ENCODE measurements at places on chromosomes 5 and 9.
A peak's percentile ranks its signal among the peaks of the same experiment; 100 is the strongest.

GRCh38 chr5:152125661-152126205, 201.1 kb upstream of the GLRA1 start:
- no peak for DNase-seq

- no peak for DNase-seq
These were observed 72.7 kb downstream of the DPYSL3 start for GRCh38 chr5:147437161-147437596.

GRCh38 chr9:24832307-24832706, 286.6 kb upstream of the IZUMO3 start:
- no peak for DNase-seq

DNA sequence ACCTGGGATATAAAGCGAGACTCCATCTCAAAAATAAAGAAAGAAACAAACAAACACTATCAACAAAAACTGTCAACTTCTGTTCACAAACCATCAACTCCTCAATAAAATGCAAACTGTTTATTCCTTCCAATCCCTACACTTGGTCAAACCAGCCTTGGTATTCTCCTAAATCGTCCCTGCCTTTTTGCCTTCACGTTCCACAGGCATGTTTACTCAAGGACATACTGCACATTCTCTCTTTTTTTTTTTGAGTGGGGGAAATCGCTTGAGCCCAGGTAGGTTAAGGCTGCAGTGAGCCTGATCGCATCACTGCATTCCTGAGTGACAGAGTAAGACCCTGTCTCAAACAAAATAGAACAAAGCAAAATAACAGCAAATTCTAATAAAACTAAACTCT, 13.0 kb downstream of the UBAP2 start:
- no peak for DNase-seq

- DNase-seq = no peak
These were observed 404.7 kb downstream of the MLLT3 start for GRCh38 chr9:20217596-20217995.

DNA sequence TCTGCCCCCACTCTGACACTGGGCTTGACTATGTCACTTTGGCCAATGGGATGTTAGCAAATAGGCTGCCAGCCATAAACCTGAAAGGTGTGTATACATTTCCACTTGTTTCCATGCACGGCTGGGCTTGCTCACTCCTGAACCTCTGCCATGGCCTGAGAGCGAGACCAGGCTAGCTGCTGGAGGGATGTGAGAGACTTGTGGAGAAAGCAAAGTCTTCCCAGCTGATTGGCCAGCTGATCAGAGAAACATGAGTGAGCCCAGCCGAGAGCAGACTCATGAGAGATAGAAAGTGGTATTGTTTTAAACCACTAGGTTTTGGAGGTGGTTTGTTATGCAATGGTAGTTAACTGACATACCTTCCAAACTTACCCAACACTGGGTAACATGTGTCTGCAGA, 13.9 kb downstream of the FAM193B start:
- no peak for DNase-seq

DNA sequence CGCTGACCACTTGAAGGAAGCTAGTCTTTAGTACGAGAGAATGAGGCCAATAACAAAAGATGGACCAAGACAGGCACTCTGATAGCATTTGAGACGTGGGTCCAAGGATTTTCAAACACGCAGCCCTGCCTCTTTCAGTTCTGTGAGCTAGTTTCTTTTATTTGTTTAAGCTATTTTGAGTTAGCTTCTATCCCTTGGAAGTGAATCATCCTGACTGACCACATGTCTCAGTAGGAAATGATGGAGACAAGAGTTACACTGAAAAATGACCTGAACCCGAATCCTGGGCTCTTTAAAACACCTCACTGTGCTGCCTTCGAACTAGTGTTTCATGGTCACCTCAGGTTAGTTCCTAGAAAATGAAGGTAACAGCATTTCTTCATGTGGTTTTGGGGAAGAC, 9.9 kb downstream of the TEK start:
- DNase-seq = no peak

DNA sequence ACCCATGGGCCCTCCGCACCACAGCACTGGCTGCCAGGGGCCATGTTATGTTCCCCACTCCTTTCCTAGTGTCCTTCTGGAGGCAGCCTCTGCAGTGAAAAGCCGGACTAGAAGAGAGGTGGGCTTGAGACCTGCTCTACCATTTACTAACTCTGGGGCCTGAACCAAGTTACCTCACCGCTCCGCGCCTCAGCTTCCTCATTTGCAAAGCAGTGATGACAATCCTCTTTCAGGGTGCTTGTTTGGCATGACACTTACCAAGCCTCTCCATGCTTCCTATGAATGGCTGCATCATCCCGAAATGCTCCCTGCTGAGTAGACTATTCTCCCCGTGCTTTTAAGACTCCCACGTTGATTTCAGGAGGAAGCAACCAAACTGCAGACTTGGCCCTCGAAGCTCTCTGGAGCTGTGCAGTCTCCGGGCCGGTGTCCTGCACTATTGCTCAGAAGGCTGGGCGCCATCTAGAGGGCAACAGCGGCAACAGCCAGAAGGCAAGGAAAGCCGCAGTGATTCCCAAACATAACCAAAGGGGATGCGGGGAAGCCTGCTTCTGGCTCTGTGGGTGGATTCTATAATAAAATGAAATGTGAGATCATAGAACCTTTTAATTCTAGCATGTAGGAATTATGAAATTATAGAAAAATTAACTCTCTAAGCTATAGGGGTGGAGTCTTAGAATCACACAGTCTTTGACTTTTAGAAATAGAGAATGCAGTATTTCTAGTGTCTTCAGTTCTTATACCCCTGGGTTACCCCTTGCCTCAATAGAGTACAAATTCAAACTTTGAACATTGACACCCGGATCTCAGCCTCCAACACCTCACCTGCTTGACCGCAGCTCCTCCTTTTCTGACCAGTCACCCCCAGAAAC, 599.8 kb upstream of the BRINP1 start:
- peak; percentile 79 for DNase-seq

GRCh38 chr9:108882052-108882888, 20.2 kb downstream of the ACTL7A start:
- DNase-seq = no peak

DNA sequence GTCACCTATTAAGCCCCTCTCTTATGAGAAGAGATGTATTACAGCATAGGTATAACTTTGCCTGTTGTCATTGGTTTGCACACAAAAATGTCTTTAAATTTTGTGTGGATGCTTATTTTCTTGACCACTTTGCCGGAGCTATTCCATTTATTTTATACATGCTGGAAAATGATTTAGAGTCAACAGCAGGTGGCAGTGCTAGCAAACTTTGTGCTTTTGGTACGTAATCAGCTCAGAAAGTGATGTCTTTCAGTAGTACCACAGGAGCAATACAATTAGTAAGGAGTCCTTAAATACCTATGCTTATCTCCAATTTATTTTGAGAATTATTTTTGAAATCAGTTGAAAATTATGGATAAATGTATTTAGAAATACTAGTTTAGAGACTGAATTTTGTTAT, 19.8 kb upstream of the NUDT12 start:
- DNase-seq = peak; percentile 67

DNA sequence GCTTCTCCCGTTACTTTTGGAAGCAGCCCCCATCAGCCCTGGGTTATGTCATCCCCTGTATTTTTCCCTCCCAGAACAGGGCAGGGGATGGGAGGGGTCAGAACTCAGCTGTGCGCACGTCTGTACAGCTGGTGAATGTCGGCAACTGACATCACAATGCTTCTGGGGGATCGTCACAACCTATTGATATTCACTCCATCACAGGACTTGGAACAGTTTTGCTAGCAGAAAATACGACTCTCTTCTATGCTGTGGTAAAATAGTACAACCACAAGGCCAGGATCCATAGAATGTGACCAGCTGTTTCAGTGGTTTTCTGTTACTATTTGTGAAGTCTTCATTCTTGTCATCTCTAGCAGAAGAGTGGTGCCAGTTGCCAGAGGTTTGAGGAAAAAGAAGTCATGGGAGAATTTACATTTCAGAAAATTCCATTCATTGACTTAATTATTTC, 77.1 kb upstream of the KLF4 start:
- no peak for DNase-seq

DNA sequence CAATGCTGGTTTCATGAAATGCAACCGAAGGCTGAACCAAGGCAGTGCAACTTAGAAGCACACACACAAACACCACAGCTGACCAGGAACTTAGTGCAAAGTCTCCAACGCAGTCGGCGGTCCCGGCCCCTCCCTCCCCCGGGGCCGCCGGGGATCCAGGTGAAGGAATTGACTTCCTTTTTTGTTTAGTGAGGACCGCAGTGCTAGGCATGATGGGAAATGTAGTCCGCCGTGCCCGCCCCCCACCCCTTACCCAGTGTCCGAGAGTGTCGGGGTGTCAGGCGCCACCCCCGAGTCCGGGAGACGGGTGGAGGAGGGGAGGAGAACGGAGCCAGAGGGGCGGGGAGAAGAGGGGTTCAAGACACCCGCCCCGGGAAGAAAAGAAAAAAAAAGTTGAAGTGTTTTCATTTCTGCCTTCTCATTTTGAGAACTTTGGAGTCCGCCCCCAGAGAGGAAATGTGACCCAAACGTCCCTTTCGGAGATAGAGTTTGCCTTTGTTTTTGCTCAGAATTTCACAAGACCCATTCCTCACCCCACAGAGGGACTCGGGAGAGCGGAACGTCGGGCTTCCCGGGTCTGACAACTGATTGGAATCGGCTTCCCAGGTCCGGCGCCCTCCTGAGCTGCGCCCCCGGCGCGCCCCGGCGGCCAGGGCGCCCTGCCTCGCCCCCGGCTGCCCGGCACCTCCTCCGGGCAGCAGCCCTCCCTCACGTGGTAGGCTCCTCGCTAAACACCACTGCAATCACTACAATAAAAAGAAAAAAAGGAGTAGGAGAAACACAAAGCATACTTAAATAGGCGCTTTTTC, 2.0 kb downstream of the IER5L start:
- peak; percentile 63 for DNase-seq

- no peak for DNase-seq
These were observed 37.7 kb upstream of the PDE8B start for GRCh38 chr5:77172713-77173328.

DNA sequence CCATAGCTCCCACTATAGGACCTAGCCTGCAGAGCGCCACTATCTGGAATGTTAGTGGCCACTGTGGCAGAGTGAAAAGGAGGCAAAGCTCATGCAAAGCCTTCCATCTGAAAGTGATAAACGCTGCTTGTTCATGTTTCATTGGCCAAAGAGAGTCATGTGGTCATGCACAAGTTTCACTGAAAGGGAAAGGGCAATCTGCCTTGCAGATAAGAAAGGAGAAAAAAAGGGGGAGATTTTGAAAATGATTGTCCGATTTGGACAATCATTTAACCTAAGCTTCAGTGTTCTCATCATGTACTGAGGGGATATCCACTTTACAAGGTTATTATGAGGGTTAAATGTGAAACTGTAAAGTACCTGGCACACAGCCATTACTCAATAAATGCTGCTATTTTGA, 9.0 kb upstream of the MOB3B start:
- no peak for DNase-seq

GRCh38 chr5:55520117-55520839, 14.5 kb downstream of the PLPP1 start:
- no peak for DNase-seq

GRCh38 chr9:95738438-95738837, 137.1 kb upstream of the ERCC6L2 start:
- no peak for DNase-seq

- no peak for DNase-seq
These were observed 43.0 kb upstream of the COL15A1 start for GRCh38 chr9:98900725-98901124.

GRCh38 chr5:149766460-149767280, 36.6 kb downstream of the PPARGC1B start:
- no peak for DNase-seq

- DNase-seq = no peak
These were observed 4.3 kb upstream of the CCDC187 start for GRCh38 chr9:136308006-136308701.

- no peak for DNase-seq
These were observed 186.8 kb upstream of the NFIB start for GRCh38 chr9:14500705-14501104.

DNA sequence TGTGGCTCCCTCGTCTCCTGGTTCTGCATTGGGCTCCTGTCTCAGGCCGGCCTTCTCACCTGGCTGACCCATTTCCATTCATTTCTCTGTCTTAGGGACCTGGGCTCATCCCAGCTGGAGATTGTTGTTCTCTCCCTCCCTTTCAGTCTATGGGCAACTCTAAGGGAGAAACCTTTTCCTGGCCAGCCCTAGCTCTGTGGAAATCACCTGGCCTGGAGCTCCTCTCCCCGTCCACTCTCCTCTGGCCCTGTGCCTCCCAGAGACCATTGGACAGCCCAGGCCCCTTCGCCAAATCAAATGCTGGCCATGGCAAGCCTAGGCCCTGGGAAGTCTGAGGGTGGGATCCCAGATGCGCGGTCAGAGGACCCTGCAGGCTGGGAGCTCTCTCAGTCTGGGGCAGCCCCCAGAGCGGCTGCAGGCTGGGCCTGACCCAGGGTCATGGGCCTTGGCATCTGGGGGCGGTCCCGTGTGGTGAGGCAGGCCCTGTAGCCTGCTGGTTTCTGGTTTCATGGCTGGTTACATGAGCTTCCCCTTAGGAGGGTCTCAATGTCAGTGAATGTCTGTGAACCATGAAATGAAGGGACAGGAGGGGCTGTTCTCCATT, 253.5 kb downstream of the AOPEP start:
- DNase-seq = no peak

DNA sequence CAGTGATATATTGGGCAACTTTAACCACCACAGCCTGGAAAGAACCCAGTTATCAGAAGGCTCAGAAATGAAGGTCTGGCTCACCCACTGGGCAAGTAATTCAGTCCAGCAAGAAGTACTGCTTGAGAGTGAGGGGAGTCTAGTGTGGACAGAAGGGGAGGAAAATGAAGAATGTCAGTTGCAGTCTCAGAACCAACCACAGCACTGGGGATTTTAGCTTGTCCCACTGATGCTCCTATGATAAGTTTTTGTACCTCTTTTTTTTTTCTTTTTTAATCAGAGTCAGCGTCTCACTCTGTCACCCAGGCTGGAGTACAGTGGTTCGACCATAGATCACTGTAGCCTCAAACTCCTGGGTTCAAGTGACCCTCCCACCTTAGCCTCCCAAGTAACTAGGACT, 9.4 kb upstream of the CD72 start:
- no peak for DNase-seq

- DNase-seq = no peak
These were observed 77.7 kb downstream of the ANKH start for GRCh38 chr5:14793851-14794250.

GRCh38 chr5:81225463-81225862, 7.7 kb upstream of the CKMT2 start:
- no peak for DNase-seq

GRCh38 chr5:124650951-124651662, 95.3 kb downstream of the ZNF608 start:
- DNase-seq = no peak

Measured in hippocampal formation (tissue), 2 donors.